Astrocyte of the cerebellum (primary cell): ENCODE measurements at places on chromosomes 3 and 15.

- no peak for DNase-seq
These were observed 8.9 kb upstream of the RNF7 start for GRCh38 chr3:141729240-141729639.

DNA sequence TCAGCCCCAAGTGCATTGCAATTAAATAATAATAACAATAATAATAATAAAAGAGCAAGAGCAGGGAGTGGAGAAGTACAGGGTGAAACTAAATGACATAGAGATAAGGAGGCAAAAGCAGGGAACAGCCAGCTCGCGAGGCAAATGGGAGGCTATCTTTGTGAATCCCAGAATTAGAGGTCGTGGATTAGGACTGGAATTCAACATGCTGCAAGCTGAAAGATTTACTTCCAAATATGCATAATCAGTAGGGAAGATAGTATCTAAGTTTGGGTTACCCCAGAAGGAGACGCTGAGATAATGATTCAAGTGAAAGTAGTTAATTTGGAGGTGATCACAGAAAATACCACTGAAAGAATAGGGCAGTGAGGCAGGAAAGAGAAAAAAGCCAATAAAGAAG is 119.4 kb upstream of the UBE2E2 start:
- DNase-seq: no peak

- DNase-seq: no peak
These were observed 3.3 kb downstream of the FETUB start for GRCh38 chr3:186643493-186643892.

- no peak for DNase-seq
These were observed 187.8 kb downstream of the UBE3A start for GRCh38 chr15:25250906-25251622.

DNA sequence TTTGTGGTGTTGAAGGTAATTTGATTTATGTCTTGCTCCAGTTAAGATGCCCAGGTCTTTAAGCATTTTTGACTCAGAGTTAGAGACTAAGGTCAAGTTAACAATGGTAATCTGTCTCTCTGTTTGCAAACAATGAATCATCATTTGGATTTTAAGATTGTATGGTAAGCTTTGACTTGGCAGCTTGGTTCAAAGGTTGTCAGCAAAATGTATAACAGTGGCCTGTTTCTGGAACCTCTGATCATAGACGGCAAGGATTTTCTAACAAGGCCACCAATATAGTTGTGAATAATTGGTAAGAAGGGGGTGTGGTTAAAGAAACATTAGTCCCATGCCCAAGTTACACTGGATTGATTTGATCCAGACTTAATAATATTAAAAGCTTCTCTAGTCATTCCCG is 775.2 kb upstream of the GOLIM4 start:
- DNase-seq: no peak
